ENCODE measurements at places on chromosomes 4 and X.
A peak's percentile ranks its signal among the peaks of the same experiment; 100 is the strongest.

- DNase-seq, result no peak
Measured at GRCh38 chrX:34563804-34564203, 93.3 kb downstream of the TMEM47 start.

DNA sequence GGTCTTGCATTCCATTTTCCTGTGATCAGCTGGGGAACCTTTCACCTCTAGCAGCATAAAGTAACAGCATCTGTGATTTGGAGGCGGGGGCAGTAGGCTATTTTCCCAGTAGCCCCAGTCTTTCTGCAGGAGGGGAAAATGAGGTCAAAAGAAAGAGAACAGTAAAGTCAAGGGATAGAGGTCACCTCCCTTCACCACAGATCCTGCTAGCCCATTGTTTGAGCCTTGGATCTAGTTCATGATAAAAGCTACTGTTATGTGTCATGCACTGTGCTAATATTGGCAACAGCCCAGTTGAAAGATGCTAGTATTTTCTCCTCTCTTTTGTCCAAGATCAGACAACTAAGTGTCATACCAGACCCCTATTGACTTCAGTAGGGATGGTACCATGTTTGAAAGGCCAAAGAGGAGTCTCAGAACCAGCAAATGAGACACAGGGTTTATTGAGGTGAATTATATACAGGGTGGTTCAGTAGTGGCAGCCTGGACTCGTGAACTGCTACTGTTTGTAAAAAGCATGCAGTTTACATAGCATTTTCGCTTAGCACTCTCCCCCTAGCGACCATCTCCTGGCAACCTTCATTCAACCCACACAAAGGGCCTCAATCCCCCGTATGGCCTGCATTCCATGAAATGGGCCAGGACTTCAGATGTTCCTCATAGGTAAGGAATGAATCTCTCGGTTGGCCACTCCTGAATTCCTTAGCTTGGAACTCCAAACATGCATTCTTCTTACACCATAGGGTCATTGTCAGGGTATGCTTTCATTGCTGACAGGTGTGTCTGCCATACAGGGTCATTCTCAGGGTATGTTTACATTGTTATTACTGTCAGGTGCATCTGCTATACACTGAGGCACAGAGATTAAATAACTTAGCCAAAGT, 170.0 kb upstream of the FRMPD4 start:
- DNase-seq, result peak; percentile 20

DNA sequence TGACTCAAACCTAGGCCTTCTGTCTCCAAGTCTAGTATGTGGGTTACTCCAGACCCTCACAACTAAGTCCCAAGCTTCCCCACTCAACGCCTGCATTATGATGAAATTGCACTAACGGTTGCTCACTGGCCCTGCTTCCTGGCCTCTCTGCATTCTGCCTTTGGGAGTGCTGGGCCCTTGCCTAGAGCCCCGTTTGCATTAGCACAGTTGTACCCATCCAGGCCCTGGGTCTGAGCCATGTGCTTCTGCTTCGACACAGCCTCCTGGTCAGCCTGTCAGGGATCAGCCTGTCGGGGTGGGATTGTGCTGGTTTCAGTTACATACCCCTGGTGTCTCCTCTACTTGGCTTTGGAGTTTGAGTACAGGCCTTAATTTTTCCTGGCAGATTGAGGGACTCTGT, 58.4 kb downstream of the DCUN1D4 start:
- no peak for DNase-seq

GRCh38 chrX:56802921-56803849, 74.1 kb downstream of the NBDY start:
- DNase-seq, result peak; percentile 67

DNA sequence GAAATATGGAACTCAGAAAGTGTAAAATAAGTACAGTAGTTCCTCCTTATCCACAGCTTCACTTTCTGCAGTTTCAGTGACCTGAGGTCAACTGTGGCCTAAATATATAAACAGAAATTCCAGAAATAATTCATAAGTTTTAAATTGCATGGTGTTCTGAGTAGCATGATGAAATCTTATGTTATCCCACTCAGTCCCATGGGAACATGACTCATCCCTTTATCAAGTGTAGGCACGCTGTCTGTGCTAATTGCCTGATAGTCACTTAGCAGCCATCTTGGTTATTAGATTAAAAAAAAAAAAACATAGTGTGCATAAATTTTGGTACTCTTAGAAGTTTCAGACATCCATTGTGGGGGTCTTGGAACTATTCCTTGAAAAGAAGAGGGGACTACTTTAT, 983.4 kb upstream of the ADGRL3 start:
- DNase-seq, result no peak

GRCh38 chr4:40845154-40845835, 95.5 kb downstream of the NSUN7 start:
- no peak for DNase-seq

- no peak for DNase-seq
Measured at GRCh38 chr4:53866055-53866454, 198.3 kb downstream of the CHIC2 start.

- no peak for DNase-seq
Measured at GRCh38 chr4:165874791-165875371, 1.8 kb downstream of the TLL1 start.

DNA sequence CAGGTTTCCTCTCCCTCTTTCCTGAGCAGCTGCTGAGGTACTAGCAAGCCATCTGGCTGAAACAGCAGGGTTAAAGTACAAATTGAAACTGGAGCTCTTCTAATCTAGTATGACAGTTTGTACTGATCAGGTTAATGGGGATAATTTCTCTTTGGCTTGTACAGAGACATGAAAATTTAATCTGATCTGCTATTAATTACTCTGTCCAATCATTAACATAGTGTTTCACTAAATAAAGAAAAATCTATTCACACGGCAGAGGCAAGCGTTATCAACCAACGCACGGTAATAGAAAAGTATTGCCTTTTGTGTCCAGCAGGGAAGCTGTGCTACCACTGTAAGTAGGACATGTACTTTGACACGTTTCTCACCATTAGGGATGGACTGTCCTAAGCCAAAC, 71.1 kb downstream of the IGSF1 start:
- no peak for DNase-seq

DNA sequence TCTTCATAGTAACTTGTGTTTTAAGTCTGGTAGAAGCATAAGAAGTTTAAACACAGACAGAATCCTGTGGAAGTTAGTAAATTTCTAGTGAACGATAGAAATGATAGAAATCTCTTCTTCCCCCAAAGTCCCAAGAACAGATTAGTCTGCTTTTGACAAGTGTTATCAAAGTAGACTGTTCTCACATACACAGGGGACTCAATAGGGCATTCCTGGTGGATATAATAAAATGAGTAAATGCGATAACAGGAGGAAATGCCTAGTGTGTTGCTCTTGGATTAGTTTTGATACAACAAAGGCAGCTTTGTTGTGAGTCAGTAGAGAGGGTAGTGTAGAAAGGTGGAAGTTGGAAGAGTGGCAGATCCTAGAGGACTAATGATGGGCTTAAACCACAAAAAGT, 43.5 kb downstream of the CLCN3 start:
- DNase-seq, result peak; percentile 71

DNA sequence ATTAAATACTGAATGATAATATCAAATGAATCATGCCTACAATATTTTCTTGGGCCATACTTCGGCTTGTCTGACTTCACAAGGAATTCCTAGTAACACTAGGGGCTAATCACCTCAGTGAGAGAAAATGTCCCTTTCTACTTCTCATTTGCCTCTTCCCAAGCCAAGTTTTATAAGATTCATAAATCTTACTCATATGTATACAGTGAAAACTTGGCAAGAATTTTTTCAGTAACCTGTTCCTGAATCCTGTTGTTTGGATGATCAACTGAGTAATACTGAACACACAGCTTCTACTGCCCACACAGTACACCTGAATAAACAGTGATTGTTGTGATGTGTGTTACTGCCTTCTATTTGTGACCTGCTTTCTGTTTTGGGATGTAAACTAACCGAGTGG, 16.5 kb downstream of the TMPRSS11E start:
- DNase-seq, result no peak

DNA sequence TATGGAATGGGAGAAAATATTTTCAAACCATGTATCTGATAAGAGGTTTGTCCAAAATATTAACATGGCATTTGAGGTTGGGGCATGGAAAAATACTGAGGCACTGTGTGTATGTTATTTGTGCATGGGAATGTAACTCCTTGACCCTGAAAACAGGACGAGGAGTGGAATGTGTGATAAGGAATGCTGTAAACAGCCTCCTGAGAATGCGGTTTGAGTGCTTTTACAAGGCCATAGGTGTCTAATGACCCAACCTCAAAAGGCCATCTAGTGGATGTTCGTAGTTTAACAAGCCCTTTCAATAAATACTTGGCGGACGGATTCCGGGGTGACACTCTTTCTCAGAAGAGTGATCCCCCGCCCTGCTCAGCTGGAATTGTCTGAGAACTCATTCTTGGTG, 162.9 kb upstream of the USP9X start:
- peak; percentile 68 for DNase-seq

All from HT-29 (cell line).